ENCODE measurements at places on chromosomes 16 and 17. TPM values are rescaled to one million over a fixed set of nuclear protein-coding genes. Genes with fewer than 3 reads are reported as not detected.
A peak's percentile ranks its signal among the peaks of the same experiment; 100 is the strongest.

DNA sequence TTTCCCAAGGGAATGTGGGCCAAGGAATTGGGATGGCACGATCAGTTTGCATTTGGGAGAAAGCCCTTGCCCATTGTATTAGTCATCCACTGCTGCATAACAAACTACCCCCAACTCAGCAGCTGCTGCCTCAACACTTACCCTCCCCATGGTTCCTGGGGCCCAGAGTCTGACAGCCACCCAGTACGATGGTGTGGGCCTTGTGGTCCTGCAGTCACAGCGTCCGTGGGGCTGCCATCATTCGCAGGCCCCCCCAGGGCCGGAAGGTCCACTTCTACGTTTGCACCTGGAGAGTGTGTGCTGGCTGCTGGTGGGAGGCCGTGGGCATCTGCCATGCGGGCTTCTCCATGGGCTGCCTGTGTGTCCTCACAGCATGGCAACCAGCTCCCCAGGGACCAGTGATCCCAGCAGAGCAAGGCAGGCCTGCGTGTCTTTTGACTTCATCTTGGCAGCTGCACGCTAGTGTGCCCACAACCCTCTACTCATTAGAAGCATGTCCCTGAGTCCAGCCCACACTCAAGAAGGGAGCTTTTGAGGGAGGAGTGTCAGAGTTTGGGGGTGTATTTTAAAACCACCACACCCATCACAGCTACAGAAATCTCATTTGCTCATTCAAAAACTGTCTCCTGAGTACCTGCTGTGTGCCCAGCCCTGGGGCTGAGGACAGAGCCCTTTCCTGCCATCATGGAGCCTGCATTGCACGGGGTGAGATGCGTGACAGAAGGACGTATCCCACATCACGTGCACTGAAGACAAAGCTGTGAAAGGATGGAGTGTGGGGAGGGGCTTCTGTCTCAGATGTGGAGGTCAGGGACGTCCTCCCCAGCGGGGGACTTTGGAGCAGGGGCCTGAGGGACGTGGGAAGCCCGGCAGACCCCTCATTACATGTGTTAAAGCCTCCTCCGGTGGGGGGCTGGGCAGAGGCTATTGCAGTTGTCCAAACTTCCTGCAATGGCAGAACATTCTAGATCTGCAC is 185.0 kb upstream of the ZNF469 start:
- no peak for DNase-seq

DNA sequence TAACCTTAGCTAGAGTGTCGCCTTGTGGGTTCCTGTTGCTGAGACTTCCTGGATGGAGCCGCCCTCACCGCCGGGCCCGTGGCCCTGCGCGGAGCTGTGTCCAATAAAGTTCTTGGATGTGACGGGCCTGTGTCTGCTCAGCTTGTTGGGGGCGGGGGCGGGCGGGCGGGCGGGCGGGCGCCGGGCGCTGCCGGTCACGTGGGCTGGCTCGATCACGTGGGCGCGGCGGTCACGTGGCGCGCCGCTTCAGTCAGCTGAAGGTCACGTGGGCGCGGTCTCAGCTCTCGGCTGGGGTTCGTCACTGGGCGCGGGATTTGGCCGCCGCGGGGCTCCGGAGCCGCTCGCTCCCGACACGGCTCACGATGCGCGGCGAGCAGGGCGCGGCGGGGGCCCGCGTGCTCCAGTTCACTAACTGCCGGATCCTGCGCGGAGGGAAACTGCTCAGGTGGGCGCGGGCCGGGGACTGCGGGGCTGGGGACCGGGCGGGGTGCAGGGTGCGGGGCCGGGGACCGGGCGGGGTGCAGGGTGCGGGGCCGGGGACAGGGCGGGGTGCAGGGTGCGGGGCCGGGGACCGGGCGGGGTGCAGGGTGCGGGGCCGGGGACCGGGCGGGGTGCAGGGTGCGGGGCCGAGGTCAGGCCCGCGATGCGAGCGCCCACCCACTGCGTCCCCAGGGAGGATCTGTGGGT is at the start of gene AMDHD2:
Gene AMDHD2 (plus strand): TSS at position 275 of the 687 bp plus-strand sequence. CDS start 88 bp downstream, at position 363.
- DNase-seq: peak; percentile 94

The TP53TG3F gene
- not detected for polyA plus RNA-seq

- no peak for DNase-seq
Observed at GRCh38 chr16:1980030-1980769, 1.1 kb downstream of the NOXO1 start.

The SP6 gene
- 0.19 TPM for polyA plus RNA-seq

- no peak for DNase-seq
Observed at GRCh38 chr17:30832438-30833124, 815 bp downstream of the ATAD5 start.

The KRT32 gene
- polyA plus RNA-seq: 0.26 TPM

The ANKRD40CL gene
- not detected for polyA plus RNA-seq

DNA sequence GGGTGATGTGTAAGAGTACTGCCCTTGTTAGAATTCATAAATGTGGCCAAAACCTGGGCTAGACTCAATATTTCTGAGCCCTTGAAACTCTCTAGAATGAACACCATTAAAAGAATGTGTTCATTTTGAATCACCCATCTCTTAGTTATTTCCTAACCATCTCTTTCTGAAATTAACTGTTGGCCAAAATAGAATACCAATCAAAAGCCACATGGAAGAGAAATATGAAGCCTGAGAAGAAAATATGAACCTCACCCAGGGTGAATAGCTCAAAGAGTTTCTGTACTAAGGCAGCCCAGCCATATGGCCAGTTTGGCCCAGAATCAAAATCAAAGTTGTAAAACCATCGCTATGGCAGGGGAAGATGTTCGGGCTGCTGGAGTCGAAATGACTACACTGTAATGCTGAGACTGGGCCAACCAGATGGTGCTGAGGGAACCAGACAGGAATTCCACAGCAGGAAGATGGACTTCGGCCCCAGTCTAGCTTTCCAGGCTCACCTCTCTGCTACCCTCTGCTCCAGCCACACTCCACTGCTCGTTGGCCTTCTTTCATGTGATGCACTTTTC is 154.3 kb upstream of the ZFHX3 start:
- DNase-seq: peak; percentile 57

The GRIN2C gene
- polyA plus RNA-seq: 0.25 TPM

The KRTAP17-1 gene
- polyA plus RNA-seq: not detected

The TLCD2 gene
- polyA plus RNA-seq: 3.3 TPM

The TCF25 gene
- polyA plus RNA-seq: 52.5 TPM

DNA sequence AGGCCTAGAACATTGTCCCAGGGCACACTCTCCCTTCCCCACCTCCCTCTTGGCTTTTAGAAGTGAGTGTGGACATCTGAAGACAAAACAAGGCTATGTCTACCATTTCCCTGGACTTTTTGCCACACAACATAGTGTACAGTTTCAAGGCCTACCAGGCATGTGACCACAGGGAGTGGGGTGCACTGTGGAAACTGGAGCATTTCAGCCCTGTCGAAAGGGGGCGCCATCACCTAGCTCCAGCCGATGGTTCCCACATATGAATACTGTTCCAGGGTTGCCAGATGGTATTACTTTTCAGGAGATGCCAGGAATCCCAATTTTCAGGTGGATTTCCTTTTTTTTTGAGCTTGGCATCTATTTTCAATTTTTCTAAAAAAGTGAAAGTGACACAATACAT is 140.7 kb downstream of the KATNIP start:
- DNase-seq: no peak

The MYL4 gene
- polyA plus RNA-seq: 750 TPM

The PRAC2 gene
- polyA plus RNA-seq: not detected

- no peak for DNase-seq
Observed at GRCh38 chr17:73646409-73647300, 2.4 kb upstream of the SDK2 start.

- DNase-seq: no peak
Observed at GRCh38 chr16:21277045-21277926, 804 bp downstream of the CRYM start.

- no peak for DNase-seq
Observed at GRCh38 chr16:4924593-4925292, 12.2 kb downstream of the PPL start.

GRCh38 chr17:9023392-9024218 is 2.3 kb downstream of the NTN1 start:
- DNase-seq: no peak

GRCh38 chr17:72890711-72891110 is 201.8 kb downstream of the SLC39A11 start:
- DNase-seq: no peak

DNA sequence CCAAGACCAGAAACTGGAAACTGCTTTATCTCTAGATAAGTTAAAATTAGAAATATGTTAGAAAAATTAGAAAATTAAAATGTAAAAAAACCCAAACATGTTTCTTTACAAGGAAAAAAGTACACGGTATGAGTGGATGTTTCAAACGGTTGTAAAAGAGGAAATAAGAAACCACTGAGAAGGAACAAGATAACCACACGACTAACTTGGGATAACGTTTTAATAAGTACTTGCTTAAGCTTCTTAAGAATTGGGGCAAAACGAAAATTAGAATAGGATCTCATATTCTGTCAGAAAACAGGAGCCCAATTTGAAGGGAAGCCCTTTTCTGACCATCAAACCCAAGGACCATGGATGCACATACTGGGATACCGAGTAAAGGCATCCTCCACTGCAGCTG is 31.0 kb downstream of the MBTPS1 start:
- no peak for DNase-seq

The GPR142 gene
- not detected for polyA plus RNA-seq

The SHISA9 gene
- polyA plus RNA-seq: 0.08 TPM

DNA sequence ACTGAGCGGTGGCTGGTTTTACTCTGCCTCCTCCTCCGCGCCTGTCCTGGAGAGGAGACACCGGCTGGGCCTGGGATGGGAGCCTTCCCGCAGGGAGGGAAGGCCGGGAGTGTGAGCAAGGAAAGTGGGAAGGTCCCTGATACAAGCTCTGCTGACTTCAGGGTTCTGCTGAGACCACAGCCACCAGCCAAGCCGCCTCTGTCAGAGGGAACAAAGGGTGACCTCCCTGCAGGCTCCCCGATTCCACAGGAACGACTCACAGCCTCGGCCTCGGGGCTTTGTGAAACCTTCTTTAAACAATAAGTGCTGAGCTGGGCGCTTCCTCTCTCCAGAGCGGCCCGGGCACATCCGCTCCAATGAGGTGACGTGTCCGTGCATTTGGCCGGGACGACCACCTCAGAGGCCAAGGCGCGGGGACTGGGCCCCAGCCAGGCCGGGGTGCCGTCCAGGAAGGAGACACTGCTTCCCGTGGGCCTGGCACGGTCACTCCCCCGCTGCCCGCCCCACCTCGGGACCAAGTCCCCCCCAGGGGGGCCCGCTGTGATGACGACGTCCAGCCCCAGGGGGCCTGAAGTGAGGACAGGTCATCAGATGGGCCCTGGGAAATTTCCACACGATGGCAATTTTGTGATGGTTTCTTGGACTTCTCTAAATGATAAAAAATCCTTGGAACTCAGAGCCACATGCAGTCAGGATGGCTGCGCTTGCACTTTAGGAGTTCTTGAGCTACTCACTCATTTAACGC is 11.8 kb upstream of the CIBAR2 start:
- DNase-seq: peak; percentile 77

DNA sequence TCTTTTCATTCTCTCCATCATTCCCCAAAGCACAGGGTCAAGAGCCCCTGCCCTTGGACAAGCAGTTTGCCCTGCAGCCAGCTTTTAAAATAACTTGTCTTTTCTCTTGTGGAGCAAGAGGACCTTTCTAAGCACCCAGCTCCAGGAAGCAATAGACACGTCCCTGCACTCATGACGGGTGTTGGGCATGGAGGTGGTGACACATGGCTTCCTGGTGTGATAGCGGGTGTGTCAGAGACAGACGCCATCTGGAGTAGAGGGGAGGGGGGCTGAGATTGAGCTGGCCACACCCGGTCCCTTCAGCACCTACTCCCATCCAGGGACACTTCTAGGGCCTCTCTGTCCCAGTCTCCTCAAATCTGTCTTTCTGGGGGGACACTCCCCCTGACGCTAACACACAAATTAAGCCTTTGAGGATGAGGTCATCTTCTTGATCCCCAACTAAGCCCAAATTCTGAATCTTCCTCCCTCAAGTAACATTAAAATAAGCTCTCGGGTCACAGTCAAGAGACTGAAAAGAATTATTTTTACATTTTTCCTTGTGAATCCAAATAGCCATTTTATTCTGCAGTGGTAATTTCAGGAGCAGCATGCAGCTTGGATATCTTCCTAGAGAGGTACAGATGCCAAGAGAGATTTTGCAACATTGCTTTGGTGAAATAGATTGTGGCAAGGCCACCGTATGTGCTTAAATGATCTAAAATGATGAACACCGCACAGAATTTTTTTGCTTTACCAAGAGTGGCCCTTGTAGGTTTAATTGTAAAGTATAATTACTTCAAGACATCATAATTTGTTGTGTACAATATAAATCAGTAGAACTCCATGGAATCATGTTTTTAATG is 216.6 kb upstream of the IRX3 start:
- peak; percentile 90 for DNase-seq

The CBLN1 gene
- polyA plus RNA-seq: 0.24 TPM

DNA sequence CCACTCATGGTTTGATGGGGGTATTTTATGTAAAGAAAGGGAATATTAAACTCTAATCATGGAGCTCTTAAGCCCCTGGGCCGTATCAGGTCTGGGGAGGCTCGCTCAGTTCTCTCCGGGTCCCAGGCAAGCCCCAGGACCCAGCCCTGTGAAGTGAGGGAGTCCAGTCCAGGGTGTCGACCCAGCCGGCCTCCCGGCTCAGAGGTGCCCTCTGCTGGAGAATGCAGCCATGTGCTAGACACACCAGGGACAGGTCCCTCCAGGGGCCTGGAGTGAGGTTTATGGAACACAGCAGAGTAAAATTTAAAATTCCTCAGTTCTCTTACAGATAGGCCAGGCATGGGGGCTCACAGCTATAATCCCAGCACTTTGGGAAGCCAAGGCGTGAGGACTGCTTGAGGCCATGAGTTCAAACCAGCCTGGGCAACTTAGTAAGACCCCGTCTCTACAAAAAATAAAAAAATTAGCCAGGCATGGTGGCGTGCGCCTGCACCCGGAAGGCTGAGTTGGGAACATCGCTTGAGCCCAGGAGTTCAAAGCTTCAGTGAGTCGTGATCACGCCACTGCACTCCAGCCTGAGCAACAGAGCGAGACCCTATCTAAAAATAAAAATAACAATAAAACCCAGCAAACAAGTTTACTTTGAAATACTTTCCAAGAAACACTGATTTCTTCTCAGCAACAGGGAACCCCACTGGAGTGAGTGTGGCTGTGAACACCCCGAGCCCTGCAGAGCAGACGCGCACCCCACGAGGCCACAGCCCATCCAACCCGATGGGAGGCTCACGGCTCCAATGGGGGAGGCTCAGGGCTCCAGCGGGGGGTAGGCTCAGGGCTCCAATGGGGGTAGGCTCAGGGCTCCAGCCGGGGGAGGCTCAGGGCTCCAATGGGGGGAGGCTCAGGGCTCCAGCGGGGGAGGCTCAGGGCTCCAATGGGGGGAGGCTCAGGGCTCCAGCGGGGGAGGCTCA is 72.2 kb downstream of the ZNF778 start:
- DNase-seq: peak; percentile 74

The RHBDL1 gene
- 0.19 TPM for polyA plus RNA-seq

DNA sequence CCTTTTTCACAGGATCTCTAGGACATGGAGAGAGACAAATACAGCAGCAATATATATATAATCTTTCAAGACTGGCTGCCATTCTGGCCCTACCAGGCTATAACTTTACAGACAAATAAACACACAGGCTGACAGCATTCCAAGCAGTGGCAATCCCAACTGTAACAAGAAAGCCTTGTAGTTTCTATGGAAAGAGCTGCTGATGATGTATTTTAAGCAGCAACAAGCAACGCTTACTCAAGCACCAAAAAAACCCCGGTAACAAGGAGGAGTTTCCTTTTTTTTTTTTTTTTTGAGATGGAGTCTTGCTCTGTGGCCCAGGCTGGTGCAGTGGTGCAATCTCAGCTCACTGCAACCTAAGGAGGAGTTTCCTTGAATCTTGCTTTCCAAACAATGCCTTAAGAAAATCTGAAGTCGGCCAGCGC is 23.2 kb downstream of the LSM12 start:
- no peak for DNase-seq

Measured in heart left ventricle (tissue), 16 donors.